ENCODE measurements at places on chromosomes 3 and 15.

DNA sequence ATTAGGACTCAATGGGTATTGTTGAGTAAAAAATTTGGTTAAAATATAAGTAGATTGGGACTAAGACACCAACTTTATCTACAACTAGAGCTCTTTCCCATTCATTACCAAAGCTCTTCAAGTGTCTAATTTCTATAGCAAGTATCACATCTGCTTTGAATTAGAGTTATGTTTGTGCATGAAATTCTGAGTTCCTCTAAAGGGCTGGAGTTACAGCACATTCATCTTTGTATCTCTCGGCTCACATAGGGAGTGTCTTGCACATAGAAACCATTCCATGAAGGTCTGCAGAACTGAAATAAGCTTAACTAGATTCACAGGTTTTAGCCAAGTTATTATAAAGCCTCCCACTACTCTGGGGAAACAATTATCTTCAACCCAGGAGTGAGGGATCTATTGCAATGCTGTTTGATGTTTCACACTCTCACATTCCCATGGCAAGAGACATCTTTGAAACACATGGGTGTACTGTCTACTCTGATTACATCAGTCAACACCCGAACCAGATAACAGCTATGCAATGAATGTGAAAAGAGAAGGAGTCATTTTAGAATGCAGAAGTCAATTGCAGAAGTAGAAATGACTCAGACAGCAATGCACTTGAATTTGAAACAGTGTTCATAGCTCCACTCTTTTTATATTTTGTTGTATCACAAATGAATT, 93.1 kb upstream of the KBTBD8 start:
- no peak for DNase-seq

- DNase-seq = no peak
Measured at GRCh38 chr15:42071717-42072116, 22.6 kb downstream of the PLA2G4D start.

GRCh38 chr15:32970847-32971246, 223.7 kb downstream of the FMN1 start:
- no peak for DNase-seq

DNA sequence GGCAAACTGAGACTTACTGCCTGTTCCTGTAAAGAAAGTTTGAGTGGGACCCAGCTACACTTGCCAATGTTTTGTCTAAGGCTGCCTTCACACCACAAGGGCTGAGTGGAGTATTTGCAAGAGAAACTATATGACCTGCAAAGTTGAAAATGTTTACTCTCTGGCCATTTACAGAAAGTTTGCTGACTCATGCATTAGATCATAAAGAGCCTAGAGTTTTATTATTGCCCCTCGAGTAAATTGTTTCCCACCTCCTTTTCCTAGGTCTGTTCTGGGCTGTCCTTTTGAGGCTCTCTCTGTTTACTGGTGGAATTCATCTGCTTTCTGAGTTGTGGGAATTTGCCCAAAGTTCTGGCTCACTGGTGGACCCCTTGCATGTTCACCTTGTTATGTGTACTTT, 6.7 kb upstream of the PROK2 start:
- DNase-seq = no peak

GRCh38 chr3:60912876-60913275, 338.4 kb downstream of the FHIT start:
- DNase-seq = no peak

- DNase-seq = no peak
Measured at GRCh38 chr3:136949708-136950107, 8.1 kb upstream of the IL20RB start.

DNA sequence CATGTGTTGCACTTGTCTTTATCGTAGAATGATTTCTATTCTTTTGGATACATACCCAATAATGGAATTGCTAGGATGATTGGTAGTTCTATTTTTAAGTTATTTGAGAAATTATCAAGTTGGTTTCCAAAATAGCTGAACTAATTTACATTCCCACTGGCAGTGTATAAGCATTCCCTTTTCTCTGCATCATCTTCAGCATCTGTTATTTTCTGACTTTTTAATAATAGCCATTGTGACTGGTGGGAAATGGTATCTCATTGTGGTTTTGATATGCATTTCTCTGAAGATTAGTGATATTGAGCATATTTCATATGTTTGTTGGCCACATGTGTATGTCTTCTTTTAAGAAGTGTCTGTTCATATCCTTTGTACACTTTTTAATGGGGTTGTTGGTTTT, 81.7 kb upstream of the NUDT16 start:
- no peak for DNase-seq

- DNase-seq = no peak
Measured at GRCh38 chr3:37675833-37676596, 185.7 kb upstream of the CTDSPL start.

- DNase-seq = no peak
Measured at GRCh38 chr3:156668073-156668763, 6.2 kb upstream of the TIPARP start.

GRCh38 chr3:69494185-69494584, 108.3 kb upstream of the FRMD4B start:
- no peak for DNase-seq

GRCh38 chr3:169146866-169147237, 516.7 kb downstream of the MECOM start:
- DNase-seq = no peak

- no peak for DNase-seq
Measured at GRCh38 chr3:159039286-159039685, 237.4 kb downstream of the MFSD1 start.

GRCh38 chr3:133443649-133444422, 44.0 kb downstream of the BFSP2 start:
- DNase-seq = no peak

DNA sequence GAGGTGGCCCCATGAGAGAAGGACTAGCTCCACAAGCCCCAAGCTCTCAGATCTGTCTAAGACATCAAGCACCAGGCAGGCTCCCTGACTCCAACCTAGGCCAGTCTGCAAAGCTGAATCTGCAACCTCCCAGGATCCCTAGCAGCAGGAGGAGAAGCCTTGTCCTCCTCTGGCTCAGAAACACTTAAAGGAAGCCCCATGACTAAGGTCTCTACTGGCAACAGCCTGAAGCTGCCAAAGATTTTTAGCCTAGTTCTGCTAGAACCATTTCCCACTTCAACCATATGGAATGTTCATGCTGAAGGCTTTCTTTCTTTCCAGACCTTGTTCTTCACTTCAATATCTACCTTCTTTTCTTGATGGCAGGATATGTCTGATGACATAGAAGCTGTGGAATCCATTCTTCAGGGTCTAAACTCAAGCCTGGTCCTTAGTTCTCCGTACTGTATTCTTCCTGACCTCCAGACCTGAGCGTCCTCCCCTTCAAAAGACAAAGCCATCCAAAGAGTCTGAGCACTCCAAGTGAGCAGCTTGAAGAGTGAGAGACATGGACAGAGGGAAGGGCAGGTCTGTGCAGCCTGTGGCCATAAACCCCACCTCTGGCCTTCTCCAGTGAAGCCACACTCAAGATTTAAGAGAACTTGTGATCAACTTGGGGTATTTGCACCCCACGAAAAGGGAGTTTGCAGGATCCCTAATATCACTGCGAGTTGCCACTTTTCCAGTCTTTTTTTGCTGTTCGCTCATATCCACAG, 23.1 kb downstream of the SST start:
- DNase-seq = no peak

GRCh38 chr3:148078658-148079057, 619.0 kb upstream of the AGTR1 start:
- no peak for DNase-seq

DNA sequence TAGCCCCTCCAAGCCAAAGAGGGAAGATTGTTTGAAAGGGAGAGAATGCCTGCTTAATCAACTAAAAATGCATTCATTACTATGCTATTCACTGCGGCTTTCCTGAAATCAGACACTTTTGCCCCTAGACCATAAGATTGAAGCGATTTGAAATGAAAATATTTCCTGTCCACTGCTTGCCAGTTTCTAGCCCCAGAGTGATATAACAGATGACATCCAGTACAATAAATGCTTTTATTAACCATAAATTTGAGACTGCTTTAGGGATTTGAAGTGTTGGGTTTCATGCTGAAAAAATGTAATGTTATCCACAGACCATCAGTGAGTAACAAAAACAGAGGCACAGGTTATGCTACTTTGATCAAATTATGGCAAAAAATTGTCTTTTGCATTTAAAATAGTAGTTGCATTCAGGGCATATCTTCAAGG, 14.1 kb downstream of the IL17RD start:
- DNase-seq = no peak

DNA sequence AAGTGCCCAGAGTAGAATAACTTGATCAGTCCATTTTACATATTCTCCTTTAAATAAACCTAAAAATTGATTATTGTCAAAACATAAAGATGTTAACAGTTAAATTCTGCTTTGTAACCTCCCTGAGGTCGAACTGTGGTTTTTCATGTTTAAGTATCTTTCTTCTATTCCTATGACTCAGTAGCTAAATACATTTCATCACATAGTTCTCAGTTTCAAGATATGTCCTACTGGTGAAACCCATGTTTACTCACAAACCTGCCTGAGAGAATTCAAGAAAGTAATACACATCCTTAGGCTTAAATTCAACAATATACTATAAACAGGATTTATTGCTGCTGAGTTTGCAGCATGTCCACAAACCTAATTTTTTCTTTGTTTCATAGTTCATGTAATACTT, 692.9 kb downstream of the ZPLD1 start:
- DNase-seq = no peak

- no peak for DNase-seq
Measured at GRCh38 chr3:51390246-51391074, 625 bp upstream of the RBM15B start.

- no peak for DNase-seq
Measured at GRCh38 chr3:179526989-179527391, 35.7 kb upstream of the ACTL6A start.

DNA sequence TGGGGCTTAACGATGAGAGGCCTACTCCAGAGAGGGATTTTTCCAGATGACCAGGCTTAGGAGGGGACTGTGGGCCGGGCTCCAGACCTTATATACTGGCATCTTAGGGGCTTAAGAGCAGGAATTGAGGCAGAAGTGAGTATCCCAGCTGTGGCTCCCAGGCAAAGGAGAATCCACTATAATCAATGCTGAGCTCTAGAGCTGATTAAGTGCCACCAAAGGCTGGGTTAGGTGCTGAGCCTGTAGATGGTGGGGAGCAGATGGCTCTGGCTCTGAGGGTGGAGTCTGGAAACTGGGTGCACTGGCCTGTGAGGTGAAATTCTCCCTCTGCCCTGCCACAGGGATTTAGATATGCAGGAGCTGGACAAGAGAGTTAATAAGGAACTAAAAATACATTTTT, 23.2 kb downstream of the IRAK2 start:
- no peak for DNase-seq

DNA sequence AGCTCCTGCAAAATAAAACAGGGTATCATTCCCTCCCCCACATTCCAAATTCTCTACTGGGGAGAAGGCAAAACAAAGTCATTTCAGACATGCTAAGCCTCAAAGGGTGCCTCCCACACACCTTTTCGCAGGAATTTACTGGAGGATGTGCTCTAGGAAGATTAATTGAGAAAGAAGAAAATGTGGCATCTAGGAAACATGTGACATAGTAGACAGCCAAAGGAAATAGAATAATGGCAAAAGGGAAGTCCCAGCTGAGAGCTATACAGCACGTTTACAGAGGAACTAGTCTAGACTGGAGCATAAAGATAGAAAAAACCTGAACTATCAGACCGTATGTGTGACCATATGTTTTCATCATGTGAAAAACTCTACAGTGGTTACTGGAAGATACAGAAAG, 58.8 kb upstream of the MELTF start:
- DNase-seq = no peak

DNA sequence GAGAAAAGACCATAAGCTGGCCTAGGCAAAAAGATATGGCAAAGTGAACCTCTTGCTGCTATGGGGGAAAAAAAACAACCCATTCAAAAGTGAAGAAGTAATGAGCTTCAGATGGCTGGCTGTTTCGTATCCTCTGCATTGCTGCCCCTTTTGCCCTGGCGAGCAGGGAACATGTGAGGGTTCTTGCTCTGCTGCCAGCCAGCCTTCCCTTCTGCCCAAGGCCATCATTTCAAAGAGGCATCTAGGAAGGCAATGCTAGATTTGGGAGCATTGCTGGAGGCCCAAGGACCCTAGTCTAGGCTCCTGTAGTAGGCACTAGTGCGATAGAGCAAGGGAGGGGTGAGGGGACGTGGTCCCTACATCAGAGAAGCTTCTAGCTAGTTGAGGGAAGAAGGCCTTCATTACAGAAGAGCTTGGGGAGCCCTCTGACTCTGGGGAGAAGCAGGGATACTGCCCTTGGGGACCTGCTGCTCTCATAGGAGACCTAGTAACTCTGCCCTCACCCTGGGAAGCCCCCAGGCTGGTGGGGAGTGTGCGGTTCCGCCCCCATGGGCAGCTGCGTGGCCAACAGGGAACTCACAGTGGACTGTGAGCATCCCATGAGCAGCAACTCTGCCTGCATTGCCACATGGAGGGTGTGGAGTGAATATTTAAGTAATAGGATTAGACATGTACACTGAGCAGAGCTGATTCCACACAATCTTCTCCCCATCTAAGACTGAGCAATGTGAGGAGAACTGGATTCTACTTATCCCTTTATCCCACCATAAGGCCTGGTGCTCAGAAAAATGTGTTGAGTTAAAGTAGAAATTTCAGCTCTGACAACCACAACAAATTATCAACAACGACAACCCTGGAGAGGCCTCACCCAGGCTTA, 21.3 kb downstream of the ITGA11 start:
- no peak for DNase-seq

- DNase-seq = no peak
Measured at GRCh38 chr3:170154569-170155143, 26.9 kb downstream of the PHC3 start.

DNA sequence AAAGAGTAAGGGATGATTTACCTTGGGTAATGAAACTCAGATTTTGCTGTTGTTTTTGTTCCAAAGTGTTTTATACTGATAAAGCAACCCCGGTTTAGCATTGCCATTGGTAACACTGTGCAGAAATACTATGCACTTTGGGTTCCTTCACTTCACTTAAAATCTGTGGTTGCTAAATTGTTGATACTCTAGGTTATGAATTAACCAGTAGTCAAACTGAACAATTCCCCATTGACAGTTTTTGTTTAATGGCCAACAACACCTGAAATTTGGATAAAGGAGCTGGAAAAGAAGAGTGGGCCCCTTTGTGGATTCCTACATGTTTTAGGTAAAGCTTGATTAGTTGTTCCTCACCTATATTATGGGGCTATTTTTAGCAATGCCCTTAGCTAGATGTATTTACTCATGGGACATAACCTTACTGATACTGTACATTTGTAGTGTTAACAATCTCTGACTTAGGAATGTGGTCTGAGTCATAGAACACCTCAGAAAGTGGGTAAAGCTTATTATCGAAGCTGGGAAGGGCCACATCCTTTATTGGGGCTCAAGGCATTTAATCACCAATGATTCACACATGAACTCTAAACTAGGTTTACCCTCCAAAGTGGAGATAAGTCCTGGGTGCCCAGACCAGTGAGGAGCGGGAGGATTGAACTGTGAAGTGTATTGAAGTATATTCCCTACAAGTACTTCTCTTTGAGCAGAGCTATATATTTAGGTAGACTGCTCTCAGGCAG, 29.5 kb upstream of the THRB start:
- no peak for DNase-seq
